ENCODE measurements at places on chromosomes 2 and 18. TPM values are rescaled to one million over a fixed set of nuclear protein-coding genes. Genes with fewer than 3 reads are reported as not detected.

- H3K36me3 ChIP-seq = peaks cover 4% of the 10 kb centered on the region
- DNase-seq = no peak
- peak overlapping the region; percentile 91 for H3K4me3 ChIP-seq
- peaks cover 43% of the 10 kb centered on the region for H3K4me1 ChIP-seq
- peak overlapping the region; percentile 87 for H3K27ac ChIP-seq
- H3K27me3 ChIP-seq = no peaks in the 10 kb centered on the region
These were observed 674 bp downstream of the PTPN4 start for GRCh38 chr2:119760237-119760955.

DNA sequence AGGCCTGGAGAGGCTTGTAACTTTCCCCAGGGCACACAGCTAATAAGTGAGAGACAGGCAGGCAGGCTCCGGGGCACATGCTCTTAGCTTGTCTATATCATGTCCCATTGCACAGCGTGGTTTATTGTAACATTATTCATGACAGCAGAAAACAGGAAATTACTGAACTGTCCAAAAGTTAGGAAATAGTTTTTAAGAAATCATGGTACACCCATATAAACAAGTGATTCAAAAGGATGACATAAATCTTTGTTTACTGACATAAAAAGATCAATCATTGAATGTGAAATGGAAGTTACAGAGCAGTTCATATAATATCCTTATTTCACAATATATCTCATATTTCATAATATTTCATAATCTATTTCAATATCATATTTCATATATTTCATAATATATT is 34.3 kb upstream of the TXNDC2 start:
- H3K36me3 ChIP-seq = no peaks in the 10 kb centered on the region
- H3K27me3 ChIP-seq = peaks cover 53% of the 10 kb centered on the region
- no peak overlapping the region for H3K27ac ChIP-seq
- H3K4me3 ChIP-seq = no peak overlapping the region
- DNase-seq = no peak
- H3K4me1 ChIP-seq = no peaks in the 10 kb centered on the region

GRCh38 chr2:355773-356172 is 67.9 kb upstream of the ALKAL2 start:
- H3K27me3 ChIP-seq = peaks cover 13% of the 10 kb centered on the region
- no peak overlapping the region for H3K27ac ChIP-seq
- H3K36me3 ChIP-seq = no peaks in the 10 kb centered on the region
- H3K4me3 ChIP-seq = no peak overlapping the region
- DNase-seq = no peak

DNA sequence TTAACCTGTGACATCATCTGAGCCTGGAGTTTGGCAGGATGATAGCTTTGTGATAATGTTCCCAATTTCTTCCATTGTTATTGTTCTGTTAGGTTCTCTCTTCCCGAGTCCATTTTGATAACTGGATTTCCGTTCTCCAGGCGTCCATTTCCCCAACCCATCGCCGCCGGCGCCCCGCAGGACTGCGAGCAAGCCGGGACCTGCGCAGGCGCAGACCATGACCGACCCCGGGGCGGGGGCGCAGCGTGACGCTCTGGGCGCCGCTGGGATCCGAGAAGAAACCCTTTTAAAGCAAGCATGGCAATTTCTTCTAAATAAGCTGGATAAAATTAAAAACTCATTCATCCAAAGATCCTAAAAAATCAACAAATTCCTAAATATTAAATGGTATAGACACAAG is at the start of gene SLC25A52:
TSS of gene SLC25A52 (minus strand) at position 186 of the 400 bp plus-strand sequence. CDS start 219 bp downstream, outside the sequence.
- no peak within 1 kb of the TSS for H3K4me3 ChIP-seq
- H3K4me1 ChIP-seq = no peaks in the 10 kb centered on the region
- no peak for DNase-seq

GRCh38 chr2:118240276-118240675 is 152.0 kb downstream of the INSIG2 start:
- H3K27me3 ChIP-seq = peaks cover 7% of the 10 kb centered on the region
- no peaks in the 10 kb centered on the region for H3K36me3 ChIP-seq
- H3K4me3 ChIP-seq = no peak overlapping the region
- H3K4me1 ChIP-seq = no peaks in the 10 kb centered on the region

DNA sequence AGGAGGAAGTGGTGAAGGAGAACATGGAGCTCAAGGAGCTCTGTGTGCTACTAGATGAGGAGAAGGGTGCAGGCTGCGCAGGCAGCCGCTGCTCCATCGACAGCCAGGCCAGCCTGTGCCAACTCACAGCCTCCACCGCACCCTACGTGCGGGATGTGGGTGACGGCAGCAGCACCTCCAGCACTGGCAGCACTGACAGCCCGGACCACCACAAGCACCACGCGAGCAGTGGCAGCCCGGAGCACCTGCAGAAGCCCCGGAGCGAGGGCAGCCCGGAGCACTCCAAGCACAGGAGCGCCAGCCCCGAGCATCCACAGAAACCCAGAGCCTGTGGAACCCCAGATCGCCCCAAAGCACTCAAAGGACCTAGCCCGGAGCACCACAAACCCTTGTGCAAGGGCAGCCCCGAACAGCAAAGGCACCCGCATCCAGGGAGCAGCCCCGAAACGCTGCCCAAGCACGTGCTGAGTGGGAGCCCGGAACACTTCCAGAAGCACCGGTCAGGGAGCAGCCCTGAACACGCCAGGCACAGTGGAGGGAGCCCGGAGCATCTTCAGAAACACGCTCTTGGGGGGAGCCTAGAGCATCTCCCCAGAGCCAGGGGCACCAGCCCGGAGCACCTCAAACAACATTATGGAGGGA is 9.0 kb downstream of the CCDC85A start:
- no peak overlapping the region for H3K27ac ChIP-seq
- peaks cover 2% of the 10 kb centered on the region for H3K27me3 ChIP-seq
- DNase-seq = no peak
- H3K4me3 ChIP-seq = no peak overlapping the region
- no peaks in the 10 kb centered on the region for H3K36me3 ChIP-seq

DNA sequence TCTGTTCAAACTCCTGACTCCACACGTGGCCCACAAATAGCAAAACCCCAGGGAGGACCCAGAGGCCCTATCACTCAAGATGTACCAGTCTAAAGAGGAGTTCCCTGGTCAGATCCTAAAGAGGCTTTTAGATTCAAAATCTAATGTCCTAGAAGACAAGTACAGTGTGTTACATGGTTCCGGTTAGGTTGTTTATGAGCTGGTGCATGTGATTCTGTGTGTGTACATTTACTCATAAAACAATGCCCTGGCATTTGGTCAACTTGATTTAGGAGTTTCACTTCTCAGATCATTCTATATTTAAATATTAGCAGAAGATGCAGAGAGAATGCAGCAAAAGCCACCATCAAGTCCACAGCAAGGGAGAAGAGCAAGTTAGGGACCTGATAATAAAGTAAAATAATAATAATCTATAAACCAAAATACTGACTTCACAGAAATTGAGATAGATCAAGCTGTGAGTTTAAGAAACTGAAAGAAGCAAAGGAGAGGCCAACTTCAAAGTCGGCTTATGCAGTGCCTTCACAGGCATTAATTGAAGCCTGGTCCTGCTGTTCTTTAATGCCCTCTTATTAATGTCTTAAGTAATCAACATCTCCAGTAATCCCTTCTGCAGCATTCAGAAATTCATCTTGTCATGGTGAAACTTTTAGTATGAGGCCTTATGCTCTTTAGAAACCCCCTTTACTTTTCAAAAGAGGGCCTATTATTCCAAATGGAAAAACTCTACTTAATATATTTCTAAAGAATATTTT is 4.2 kb upstream of the AP1S3 start:
- DNase-seq = no peak
- no peaks in the 10 kb centered on the region for H3K27me3 ChIP-seq
- no peak overlapping the region for H3K4me3 ChIP-seq
- peaks cover 7% of the 10 kb centered on the region for H3K4me1 ChIP-seq
- H3K27ac ChIP-seq = no peak overlapping the region
- H3K36me3 ChIP-seq = peaks cover 1% of the 10 kb centered on the region

DNA sequence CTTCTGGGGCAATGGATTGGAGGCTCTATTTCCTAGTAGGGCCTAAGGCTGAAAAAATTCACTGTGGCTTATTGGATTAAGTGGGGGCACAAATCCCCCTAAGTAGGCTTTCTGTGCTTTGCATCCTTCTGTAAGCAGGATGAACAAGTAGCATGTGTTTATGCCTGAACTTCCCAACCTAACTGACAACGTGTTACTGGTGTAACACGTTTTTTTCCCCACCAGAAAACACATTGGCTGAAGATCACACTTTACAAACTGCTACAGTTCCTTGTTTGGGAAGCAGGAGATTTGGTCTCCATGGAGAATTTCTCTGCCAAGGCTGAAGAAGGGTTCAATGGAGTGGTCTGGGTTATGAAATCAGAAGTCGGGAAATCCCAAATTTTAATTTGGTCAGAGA is 7.2 kb upstream of the ITGA6 start:
- peaks cover 5% of the 10 kb centered on the region for H3K4me1 ChIP-seq

- H3K27me3 ChIP-seq = no peaks in the 10 kb centered on the region
- no peak overlapping the region for H3K4me3 ChIP-seq
- H3K36me3 ChIP-seq = peaks cover 25% of the 10 kb centered on the region
- H3K4me1 ChIP-seq = no peaks in the 10 kb centered on the region
These were observed 207.8 kb downstream of the HDAC4 start for GRCh38 chr2:239192975-239193374.

GRCh38 chr2:177893880-177894279 is 178.7 kb downstream of the PDE11A start:
- H3K27ac ChIP-seq = no peak overlapping the region
- H3K4me1 ChIP-seq = no peaks in the 10 kb centered on the region
- peaks cover 27% of the 10 kb centered on the region for H3K27me3 ChIP-seq
- no peak overlapping the region for H3K4me3 ChIP-seq

- H3K4me3 ChIP-seq = peak overlapping the region; percentile 39
- peak overlapping the region; percentile 88 for H3K27ac ChIP-seq
- peak; percentile 88 for DNase-seq
These were observed 21.6 kb upstream of the SPATA3 start for GRCh38 chr2:230974096-230974913.

DNA sequence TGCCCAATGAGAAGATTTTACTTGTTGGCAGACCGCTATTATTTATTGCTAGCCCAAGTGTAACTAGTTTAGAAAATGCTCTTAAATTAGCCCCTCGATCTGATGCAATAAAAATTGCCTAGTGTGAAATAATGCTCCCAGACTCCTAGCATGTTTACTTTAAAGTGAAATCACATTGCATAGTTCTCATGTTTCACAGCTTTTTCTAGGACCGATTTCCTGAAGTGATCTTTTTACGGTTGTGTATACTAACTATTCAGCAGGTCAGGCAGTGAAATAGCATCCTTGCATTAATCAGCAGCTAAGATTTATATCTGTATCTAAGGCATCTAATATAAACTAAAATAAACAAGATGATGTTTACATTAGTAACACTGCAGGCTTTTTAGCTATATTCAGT is 52.4 kb downstream of the PMS1 start:
- H3K27me3 ChIP-seq = no peaks in the 10 kb centered on the region
- no peak overlapping the region for H3K4me3 ChIP-seq
- peaks cover 10% of the 10 kb centered on the region for H3K4me1 ChIP-seq
- DNase-seq = no peak

DNA sequence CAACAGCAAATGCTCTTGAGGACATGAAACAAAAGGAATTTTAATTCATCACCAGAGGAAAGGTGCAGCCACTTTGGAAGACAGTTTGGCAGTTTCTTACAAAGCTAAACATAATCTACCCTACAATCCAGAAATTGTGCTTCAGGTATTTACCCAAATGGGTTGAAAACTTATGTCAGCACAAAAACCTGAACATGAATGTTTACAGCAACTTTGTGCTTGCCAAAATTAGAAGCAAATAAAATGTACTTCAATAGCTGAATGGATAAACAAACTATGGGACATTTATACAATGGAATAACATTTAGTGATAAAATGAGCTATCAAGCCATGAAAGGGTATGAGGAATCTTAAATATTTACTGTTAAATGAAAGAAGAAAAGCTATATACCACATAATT is 6.9 kb upstream of the MAP2 start:
- DNase-seq = no peak
- H3K27me3 ChIP-seq = peaks cover 4% of the 10 kb centered on the region
- no peaks in the 10 kb centered on the region for H3K4me1 ChIP-seq
- no peaks in the 10 kb centered on the region for H3K36me3 ChIP-seq

- no peaks in the 10 kb centered on the region for H3K4me1 ChIP-seq
- no peaks in the 10 kb centered on the region for H3K36me3 ChIP-seq
- H3K27ac ChIP-seq = no peak overlapping the region
- no peak overlapping the region for H3K4me3 ChIP-seq
These were observed 1288.0 kb upstream of the ZEB2 start for GRCh38 chr2:145807968-145808367.

DNA sequence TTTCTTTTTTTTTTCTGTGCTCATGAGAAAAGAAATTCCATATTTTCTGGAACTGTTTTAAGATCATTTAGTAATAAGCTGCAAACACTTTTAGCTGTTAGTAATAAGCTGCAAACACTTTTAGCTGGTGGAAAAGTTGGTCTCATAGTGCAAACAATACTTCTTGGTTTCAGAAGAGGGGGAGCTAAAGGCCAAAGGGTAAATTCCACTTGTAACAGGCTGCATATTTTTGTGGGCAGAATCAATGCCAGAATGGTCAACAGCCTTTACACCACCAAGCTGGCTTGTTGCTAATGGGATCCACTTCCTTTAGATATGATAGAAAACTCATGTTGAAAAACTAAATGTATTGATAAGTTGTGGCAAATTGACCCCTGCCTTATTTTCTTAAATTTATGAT is 356.8 kb downstream of the NR4A2 start:
- no peak overlapping the region for H3K4me3 ChIP-seq
- H3K4me1 ChIP-seq = no peaks in the 10 kb centered on the region
- no peaks in the 10 kb centered on the region for H3K27me3 ChIP-seq
- DNase-seq = no peak
- H3K36me3 ChIP-seq = no peaks in the 10 kb centered on the region

GRCh38 chr2:7725171-7725849 is 808.1 kb downstream of the RNF144A start:
- H3K36me3 ChIP-seq = peaks cover 58% of the 10 kb centered on the region
- peak; percentile 84 for DNase-seq
- H3K27ac ChIP-seq = peak overlapping the region; percentile 97
- H3K4me1 ChIP-seq = peaks cover 51% of the 10 kb centered on the region
- peak overlapping the region; percentile 90 for H3K4me3 ChIP-seq
- H3K27me3 ChIP-seq = no peaks in the 10 kb centered on the region

GRCh38 chr18:37508207-37508606 is 57.4 kb downstream of the CELF4 start:
- no peak overlapping the region for H3K4me3 ChIP-seq
- H3K36me3 ChIP-seq = no peaks in the 10 kb centered on the region
- no peaks in the 10 kb centered on the region for H3K4me1 ChIP-seq

The PDCD1 gene
- 2.2 TPM for total RNA-seq

The OTOS gene
- not detected for total RNA-seq

The MRPL53 gene
- total RNA-seq = 111 TPM

The TWIST2 gene
- total RNA-seq = not detected

The MSTN gene
- total RNA-seq = not detected

The VAMP5 gene
- 84.4 TPM for total RNA-seq

The PCARE gene
- total RNA-seq = not detected

The NT5C1B gene
- total RNA-seq = not detected

The TUBA3E gene
- total RNA-seq = not detected

The LRRFIP1 gene
- 197 TPM for total RNA-seq

The TGFA gene
- total RNA-seq = not detected
